ENCODE measurements at places on chromosomes 2 and 18.
A peak's percentile ranks its signal among the peaks of the same experiment; 100 is the strongest.

- no peak for DNase-seq
Observed at GRCh38 chr18:26794230-26795101, 71.0 kb downstream of the AQP4 start.

- DNase-seq = no peak
Observed at GRCh38 chr18:48139431-48140347, 209.2 kb upstream of the SMAD2 start.

DNA sequence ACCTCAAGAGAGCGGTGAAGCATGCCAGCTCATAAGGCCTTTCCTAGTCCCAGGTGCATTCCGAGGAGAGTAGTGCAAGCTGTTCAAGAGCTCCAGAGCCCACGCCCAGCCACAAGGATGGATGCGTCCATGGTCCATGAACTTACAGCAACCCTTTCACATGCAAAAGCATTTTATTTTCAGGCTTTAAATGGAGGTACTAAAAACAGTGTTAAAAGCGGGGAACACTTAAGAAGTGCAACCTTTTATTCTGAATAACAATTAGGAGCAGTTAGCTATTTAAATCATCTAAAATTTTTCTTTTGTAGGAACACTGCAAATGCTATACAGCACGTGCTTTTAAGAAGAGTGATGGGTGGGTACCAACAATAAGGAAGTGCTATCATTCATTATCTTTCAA is 33.8 kb downstream of the POU3F3 start:
- no peak for DNase-seq

- peak; percentile 61 for DNase-seq
Observed at GRCh38 chr2:102141970-102142828, at the start of gene IL1R1. Gene IL1R1 (plus strand): TSS chr2:102142746. CDS start chr2:102157725, 14,979 bp downstream.

DNA sequence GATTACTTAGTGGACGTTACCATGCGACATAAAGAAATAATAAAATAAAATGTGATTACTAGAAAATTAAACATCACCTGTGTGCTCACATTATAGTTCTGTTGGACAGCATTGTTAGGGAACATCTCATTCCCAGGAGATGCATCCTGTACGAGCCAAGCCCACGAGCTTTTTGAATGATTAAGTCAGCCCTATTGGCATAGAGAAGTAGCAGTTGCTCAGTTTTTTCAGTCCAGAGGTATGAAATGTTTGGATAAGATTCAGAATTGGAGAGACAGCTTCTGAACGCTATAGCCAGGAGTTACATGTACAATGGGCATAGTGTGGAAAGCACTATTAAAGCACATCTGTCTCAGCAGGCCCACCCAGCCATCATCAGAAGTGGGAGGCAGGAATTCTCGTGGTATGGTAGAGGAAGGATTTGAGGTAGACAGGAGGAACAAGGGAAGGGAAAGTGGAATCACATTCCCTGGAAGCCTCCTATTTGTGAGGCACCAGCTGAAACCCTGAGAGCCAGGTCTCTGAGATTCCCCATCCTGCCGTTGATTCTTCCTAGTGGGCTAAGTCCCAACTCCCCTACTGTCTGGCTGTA is 8.6 kb downstream of the SPATS2L start:
- peak; percentile 48 for DNase-seq

DNA sequence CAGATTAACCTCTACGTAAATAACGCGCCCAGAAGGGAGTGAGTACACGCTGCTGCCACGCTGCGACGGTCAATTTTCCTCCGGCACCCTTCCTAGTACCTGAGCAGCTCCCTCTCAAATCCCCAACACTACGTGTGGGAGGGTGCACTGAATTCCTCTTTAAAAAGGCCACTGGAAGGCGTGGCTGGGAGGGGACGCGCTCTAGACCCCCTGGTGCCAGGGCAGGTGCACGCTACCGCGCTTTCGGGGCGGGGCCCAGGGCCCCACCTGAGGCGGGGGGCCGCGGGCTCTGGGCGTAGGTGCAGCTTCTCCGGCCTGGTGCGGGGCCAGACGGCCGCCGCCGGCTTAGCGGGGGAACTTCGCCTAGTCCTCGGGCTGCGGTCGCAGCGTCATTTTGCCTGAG is 668 bp upstream of the ANKRD12 start:
- DNase-seq = no peak

- no peak for DNase-seq
Observed at GRCh38 chr2:18525852-18526251, 34.6 kb downstream of the RDH14 start.

DNA sequence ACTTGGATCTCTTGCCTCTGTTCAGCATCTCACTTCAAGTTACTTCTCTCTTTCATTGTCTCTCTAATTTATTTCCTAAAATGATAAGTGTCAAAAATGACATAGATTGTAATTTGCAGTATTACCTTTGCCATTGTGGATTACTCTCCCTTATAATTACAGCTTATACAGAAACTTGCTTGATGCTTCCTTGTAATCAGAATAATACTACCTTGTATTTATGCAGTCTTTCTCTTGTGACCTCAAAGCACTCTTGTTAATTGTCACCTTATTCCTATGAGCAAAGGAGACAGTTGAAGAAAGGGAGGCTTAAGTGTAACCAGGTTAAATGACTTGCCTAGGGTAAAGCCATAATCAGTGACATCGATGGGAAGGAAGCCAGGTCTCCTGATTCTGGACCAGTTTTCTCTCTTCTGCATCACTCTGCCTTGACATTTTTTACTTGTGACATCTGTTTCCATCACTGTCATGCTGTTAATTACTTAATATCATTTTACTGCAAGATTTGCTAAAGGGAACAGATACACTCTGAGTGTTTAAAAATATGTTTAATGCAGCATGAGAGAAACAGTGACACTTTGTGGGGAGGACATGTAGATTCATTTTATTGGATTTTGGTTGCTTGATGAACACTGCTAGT is 388.6 kb downstream of the PARD3B start:
- DNase-seq = no peak

- no peak for DNase-seq
Observed at GRCh38 chr2:233381638-233381995, 27.3 kb downstream of the DGKD start.

GRCh38 chr2:65032019-65032975 is 23.9 kb upstream of the CEP68 start:
- DNase-seq = no peak

- DNase-seq = no peak
Observed at GRCh38 chr2:197239434-197239833, 71.1 kb downstream of the ANKRD44 start.

DNA sequence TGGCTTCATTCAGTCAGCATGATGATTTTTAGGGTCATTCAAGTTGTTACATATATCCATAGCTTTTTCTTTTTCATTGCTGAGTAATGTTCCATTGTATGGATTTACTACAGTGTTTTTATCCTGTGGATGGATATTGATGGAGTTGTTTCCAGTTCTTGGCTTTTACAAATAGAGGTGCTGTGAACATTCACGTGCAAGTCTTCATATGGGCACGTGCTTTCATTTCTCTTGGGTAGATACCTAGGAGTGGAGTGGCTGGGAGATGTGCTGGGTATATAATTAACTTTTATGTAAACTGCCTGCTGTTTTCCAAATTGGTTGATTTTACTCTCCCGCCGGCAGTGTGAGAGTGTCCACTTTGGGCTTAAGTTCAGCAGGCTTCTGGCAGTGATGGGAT is 16.5 kb downstream of the AGAP1 start:
- DNase-seq = no peak

DNA sequence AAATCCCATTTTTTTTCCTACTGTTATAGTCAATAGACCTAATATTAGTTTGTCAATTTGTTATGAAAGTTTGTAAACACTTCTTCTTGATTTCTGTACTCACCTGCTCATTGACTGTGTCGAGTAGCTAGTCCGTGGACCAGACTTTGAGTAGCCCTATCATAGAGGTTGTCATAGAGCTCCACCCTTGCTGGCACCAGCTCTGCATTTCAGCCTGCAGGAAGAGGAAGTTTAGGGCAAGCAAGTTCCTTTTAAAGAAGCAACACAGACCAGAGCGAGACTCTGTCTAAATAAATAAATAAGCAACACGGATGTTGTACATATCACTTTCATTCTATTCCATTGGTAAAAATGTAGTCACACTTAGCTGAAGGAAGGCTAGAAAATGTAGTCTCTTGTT is 74.0 kb downstream of the MCFD2 start:
- DNase-seq = no peak

GRCh38 chr2:132439703-132440398 is 23.2 kb downstream of the GPR39 start:
- DNase-seq = no peak

DNA sequence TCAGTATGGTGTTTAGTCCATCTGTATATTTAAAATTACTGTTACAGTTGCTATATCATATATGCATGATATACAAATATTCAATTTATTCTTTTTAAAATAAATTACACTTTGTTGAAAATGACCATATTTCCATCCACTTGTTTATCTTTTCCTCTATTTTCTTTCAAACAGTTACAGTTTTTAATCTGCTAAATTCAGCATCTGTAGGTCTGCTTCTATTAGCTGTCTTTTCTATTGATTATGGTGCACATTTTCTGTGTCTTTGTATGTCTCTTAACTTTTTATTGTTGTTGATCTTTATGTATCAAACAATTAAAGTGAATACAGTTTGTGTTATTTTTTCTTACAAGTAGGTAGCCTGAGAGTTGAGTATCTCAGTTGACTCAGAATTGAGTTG is 28.1 kb downstream of the IL18R1 start:
- no peak for DNase-seq

DNA sequence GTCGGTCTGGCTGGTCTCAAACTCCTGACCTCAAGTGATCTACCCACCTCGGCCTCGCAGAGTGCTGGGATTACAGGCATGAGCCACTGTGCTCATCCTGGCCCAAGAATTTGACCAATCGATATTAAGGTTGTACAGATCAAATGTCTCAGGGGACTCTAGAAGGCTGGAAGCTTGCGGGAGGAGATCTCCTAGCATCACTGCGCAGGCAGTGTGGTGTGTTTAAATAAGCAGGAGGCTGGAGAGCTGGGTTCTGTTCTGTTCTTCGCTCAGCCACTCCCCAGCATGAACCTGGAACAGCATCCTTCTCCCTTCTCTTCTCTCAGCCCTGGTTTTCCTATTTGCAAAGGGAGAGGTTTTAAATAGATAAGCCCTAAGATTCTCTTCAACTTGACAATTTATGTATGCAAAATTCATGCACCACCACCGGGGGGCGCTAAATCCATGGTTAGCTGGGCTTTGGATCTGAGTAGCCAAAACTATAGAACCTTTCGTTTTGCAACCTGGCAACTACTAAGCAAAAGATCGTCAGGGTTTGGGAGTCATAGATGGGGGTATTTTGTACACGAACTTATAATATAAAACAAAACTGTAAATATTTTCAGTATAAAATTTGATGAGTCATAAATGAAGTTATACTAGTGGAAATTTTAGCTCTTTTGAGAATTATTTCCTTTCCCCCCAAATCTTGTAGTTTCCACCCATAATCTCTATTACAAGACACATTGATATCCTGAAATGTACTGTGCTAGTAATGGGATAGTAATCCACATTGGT is 60.6 kb downstream of the SLC16A14 start:
- peak; percentile 14 for DNase-seq

GRCh38 chr2:241491549-241492173 is 16.7 kb downstream of the STK25 start:
- DNase-seq = no peak

- no peak for DNase-seq
Observed at GRCh38 chr2:144827404-144827803, 307.5 kb upstream of the ZEB2 start.

DNA sequence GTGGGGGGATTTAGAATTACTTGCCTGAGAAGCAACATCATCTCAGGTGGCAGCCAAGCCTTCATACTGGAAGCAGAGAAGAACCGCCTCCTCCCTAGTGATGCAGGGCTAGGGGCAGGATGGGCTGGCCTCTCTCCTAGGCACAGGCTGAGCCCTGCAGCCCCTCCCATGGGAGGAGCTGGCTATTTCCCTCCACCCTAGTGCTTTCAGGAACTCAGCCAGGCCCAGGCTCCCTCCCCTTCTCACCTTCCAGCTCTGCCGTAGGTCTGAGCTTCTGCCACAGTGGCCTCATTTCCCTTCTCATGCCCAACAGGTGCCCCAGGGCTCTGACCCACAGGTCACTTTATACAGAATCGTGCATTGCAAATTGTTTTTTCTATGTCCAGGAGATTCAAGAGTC is 31.0 kb downstream of the CENPA start:
- no peak for DNase-seq

DNA sequence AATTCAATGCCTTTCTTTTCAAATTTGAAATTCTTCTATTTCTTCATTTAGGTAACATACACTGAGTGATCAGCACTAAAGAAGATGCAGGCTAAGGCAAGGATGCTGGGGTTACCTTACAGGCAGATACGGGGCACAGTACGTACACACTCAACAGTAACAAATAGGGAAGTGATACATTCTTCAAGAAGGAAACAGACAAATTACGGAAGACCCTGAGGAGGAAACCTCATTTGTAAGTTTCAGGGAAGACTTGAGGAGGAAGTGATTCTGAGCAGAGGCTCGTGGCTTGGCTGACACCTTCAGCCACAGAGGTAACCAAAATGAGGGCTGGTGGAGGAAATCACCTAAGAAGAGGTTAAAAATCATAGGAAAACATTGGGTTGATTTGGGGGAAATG is 1108.3 kb upstream of the KLHL29 start:
- no peak for DNase-seq

DNA sequence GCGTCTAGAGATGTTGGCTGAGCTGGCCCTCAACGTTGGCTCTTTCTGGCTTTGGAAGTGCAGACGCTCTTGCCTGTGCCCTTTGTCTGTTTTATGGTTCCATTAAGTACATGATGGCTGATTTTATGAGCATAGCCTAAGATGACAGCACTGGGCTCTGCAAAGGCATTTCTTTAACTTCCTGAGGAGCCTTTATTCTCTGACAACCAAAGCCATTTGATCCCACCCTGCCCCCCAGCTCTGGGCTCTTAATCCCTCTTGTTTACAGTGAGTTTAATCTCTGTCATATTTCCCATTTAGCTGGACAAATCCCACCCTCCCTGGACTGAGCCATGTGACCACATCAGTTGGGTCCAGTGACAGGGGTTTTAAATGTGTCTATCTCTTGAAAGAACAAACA is 195.9 kb downstream of the ACKR3 start:
- no peak for DNase-seq

DNA sequence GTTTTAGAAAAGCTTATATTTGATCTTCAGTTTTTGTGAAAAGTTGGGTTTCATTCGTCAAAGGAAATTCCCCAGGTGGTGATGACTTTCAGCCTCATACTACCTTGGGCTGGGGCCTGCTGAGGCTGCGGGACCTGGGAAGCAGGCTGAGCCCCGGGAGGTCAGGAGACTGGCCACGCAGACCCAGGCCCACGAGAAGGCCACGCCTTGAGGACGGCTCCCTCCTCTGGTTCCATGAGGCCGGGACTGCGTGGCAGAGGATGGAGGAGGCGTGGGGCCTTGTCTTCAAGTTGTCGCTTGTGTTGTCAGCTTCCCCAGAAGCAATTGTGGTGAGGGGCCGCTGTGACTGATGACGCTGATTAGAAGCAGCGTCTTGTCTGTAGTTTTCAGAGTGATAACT is 11.8 kb downstream of the CNDP2 start:
- DNase-seq = no peak

- DNase-seq = no peak
Observed at GRCh38 chr2:220899492-220899891, 672.6 kb downstream of the EPHA4 start.

GRCh38 chr18:39105104-39105503 is 1539.5 kb upstream of the CELF4 start:
- no peak for DNase-seq

GRCh38 chr2:2880938-2881337 is 496.7 kb downstream of the EIPR1 start:
- no peak for DNase-seq

GRCh38 chr2:220465700-220466099 is 838.3 kb downstream of the SLC4A3 start:
- DNase-seq = no peak
